Stimulated activated CD8-positive, alpha-beta memory T cell treated with anti-CD3 and anti-CD28 coated beads, Interleukin-7, amount 100 ng/mL, for 4 hours (primary cell): ENCODE measurements at places on chromosomes 3 and 15.
A peak's percentile ranks its signal among the peaks of the same experiment; 100 is the strongest.

- DNase-seq: no peak
Observed at GRCh38 chr15:68536331-68537095, 42.3 kb upstream of the CORO2B start.

DNA sequence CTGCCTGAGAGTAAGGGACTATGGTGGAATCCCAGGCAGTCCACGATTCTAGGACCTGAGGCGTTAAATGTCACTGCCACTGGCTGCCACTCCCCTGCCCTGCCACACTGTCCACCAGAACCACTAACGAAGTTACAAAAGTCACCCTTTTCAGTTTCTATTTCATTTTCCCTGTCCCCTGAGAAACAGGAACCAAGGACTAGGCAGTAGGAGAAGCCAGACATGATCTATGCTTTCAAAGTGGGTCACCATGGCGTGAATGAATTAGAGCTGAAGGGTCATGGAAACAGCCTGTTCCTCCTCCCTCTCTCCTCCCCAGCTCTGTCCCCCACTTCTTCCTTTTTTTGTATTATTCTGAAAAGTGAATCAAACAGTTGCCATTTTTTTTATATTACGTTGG lies 9.1 kb upstream of the ADPRH start:
- DNase-seq: no peak

GRCh38 chr3:45582430-45582829 lies 12.1 kb upstream of the LIMD1 start:
- no peak for DNase-seq

GRCh38 chr3:34024447-34025240 lies 226.2 kb downstream of the PDCD6IP start:
- no peak for DNase-seq

GRCh38 chr3:162704238-162704637 lies 1207.6 kb downstream of the OTOL1 start:
- DNase-seq: no peak

- no peak for DNase-seq
Observed at GRCh38 chr3:144777906-144778305, 806.3 kb downstream of the DIPK2A start.

DNA sequence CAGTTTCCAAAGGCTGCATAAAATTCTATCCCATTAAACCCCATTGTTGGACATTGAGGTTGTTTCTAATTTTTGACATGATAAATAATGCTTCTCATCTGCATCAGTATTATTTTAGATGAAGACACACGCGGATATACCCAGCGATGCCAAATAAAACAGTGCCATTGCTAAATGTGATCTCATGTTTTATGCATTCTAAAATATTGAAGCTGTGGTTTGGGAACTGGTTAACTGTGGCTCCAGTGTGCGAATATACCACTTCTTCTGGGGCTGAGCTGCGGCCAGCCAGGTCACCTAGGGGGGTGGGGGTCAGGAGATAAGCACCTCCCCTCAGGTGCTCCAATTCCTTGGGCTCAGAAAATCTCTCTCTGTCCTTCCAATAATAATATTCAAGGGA lies 230.0 kb downstream of the ADAMTS9 start:
- DNase-seq: no peak

- DNase-seq: no peak
Observed at GRCh38 chr15:77580996-77581682, 51.6 kb downstream of the LINGO1 start.

- no peak for DNase-seq
Observed at GRCh38 chr3:119351581-119351980, 57.4 kb downstream of the ARHGAP31 start.

- no peak for DNase-seq
Observed at GRCh38 chr3:172014145-172014544, 25.2 kb upstream of the FNDC3B start.

DNA sequence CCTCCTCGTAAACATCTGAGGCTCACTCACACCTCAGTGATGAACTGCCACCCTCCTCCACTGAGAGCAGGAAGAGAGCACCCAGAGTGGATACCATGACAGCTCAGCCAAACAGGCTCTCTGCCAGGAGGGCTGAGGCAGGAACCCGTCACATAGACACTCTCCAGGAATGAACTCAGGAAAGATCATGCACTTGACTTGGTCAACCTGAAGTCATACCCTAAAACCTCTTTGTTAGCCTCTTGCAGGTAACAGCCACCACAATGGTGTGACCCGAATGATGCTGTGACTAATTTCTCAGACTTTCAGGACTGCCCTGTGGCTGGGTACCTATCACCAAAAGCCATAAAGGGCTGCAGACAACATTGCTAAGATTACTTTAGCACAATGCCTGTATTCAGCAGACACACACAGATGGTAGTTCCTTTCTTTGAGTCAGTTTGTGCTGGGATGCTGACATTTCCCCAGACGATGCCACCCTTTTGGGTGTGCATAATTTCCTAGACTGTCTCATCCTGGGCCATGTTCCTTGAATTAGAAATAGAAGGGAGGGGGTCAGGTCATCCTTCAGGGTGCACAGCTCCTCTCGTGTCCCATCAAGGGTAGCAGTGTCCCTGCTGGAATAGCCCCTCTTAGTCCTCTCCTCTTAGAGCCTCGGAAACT lies 30.3 kb downstream of the CX3CR1 start:
- no peak for DNase-seq

DNA sequence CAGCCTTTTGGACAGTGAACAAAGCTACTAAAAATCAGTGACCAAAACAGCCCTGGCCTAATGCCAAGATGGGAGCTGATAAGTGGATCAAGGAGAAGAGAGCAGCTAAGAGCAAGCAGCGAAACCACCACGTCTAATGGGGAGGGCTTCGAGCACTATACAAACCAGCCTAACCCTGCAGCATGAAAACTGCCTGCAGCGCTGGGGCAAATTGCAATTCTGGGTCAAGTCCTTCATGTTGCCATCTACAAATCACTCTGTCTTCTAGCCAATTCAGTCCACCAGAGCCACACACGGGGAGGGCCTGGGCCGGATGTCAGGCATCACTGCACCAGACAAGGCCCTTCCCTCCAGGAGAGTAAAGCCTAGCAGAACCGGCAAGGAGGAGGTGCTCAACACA lies 30.5 kb upstream of the SPATA12 start:
- DNase-seq: no peak

DNA sequence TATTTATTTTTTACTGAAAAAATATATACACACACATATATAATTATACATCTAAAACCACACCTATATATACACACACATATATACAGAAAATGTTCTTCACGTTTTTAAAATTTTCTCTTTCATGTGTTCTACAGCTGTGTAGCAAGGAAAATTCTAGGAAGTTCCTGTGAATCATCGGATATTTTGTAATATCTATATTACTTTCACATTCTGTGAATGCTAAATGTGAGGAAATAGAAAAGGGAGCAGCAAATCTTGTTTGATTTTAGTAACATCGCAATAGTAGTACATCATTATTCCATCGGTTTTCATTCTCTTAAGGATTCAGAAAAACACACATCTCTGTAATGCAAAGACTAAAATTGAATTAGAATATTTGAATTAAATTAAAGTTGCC lies 836.8 kb upstream of the NECTIN3 start:
- DNase-seq: no peak

DNA sequence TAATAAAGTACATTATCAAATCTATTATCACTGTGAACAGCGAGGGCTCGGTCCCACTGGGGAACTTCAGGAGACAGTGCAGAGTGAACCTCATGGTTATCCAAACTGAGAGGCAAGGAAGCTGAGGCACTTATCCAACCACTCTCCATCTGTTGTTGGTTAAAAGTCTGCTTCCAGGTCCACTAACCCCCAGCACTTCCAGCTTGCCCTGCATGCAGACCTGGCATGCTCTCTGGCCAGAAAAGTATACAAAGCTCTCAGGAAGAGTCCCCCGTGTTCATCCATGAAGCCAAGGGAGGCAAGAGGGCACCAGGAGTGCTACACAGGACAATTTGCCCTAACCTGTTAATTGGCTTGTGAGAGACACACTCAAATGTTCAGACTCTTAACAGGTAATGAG lies 36.0 kb downstream of the FBN1 start:
- no peak for DNase-seq

- DNase-seq: no peak
Observed at GRCh38 chr15:97520689-97521088, 439.8 kb upstream of the ARRDC4 start.

- DNase-seq: no peak
Observed at GRCh38 chr3:61172684-61173083, 78.6 kb downstream of the FHIT start.

DNA sequence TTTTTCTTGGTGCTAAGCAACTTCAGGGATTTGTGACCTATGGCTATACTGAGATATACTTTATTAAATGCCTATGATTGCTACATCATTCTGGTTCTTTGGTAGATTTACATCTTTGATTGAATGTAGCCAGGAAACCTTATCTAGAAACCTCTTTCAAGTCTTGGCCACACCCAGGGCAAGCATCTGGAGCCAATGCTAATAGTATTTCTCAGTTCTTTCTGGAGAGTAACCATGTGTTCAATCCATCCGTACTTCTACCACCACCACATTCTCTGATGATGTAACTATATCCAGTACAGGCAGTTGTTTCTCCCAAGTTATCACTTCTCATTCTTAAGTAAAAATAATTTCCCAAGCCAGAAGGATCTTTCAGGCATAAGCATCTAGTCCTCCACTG lies 69.0 kb downstream of the NME9 start:
- DNase-seq: no peak

DNA sequence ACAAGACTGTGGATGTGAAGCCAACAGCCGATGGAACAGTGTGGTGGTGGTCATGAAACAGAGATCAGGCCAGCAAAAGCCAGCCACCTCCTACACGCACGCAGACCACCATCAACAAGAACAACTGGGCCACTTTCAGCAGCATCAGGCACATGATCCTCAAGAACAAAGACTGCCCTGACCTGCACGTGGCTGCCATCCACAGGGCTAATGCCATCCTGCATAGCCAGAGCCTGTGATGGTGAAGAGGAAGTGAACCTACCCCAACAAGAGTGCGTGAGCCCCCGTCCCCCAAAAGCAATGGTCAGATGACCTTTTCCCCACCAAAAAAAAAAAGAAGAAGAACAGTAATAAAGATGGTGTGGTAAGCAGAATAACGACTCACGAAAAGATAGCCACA lies 62.6 kb downstream of the AQP9 start:
- no peak for DNase-seq

DNA sequence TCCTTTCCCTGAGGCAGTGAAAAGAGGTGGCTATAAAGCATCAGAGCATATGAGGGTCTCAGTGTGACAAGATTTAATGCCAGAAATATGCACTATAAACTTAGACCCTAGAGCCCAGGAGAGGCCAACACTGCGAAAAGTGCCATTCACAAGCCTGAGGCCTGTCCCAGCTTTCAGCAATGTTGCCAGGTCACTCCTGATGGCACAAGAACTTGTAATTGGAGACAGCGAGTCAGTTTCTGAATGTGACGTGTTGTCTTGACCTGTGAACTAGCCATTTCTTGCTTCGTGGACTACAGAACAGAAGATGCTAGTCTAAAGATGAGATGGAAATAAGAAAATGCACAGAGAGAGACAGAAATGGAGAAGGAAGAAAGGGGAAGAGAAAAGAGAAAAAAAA lies 87.9 kb downstream of the WDR72 start:
- no peak for DNase-seq

DNA sequence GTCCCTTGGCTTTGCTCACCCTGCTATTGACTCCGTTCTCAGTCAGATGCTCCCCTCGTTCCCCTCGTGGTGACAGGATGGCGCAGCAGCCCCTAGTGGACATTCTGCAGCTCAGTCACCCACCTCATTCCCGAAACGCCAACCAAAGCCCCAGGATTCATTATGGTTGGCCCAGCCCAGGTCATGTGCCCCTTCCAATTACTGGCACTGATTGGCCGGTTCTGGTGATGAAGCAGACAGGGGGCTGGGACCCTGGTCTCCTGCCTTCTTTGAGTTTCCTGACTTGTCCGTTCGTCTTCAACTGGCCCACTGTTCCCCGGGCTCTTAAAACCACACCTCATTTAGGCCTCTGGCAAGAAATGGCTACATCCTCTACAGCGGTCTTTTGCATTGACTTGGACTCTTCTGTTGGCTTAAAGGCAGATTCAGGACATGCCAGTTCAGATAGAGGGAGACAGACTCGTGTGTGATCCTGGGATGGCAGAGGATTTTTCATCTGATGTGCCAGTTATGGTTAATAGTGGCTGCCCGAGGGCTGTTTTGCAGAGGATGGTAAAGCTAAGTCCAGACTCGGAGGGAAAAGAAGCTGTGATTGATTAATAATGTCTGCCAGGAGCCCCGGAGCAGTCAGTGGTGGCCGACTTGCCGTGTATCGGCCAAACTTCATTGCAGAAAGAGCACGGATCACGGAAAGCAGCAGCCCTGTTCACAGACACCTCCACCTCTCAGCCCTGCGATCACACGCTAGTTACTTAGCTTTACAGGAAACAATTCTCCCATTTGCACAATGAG lies 37.8 kb downstream of the LSM3 start:
- peak; percentile 43 for DNase-seq

DNA sequence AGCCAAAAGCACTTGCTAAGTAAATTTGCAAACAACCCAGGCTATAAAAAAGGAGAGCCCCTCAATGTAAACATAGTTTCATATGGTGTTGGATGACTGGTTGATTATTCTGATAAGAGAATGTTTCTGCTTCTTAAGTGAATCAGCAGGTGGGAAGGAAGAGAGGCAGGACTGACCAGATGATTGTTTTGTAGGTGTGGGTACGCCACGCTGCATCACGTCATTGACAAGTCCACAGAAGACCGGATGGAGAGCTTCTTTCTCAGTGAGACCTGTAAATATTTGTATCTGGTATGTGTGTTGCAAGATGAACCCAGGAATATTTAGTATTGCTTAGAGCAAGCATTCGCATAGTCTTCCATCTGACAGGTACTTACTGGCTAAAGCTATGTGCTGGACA lies 23.4 kb downstream of the EDEM1 start:
- no peak for DNase-seq

DNA sequence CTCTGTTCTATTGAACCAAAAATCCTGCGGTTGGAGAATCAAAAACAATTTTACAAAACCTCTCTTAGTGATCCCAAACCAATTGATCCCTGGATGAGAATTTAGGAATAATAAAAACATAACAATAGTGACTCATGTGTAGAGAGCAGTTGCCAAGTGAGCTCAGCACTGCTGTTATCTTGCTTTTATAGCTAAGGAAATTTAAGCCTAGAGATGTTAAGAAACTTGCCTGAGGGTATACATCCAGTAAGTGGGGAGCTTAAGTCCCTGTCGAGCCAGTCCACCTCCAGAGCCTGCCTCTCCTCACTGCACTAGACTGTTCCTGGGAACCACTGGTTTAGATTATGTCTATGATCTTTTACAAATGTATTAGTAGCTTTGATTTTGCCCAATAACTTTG lies 358.4 kb upstream of the LMCD1 start:
- DNase-seq: no peak

GRCh38 chr15:69535101-69535638 lies 82.6 kb downstream of the RPLP1 start:
- no peak for DNase-seq

GRCh38 chr15:81948222-81948621 lies 97.6 kb downstream of the MEX3B start:
- no peak for DNase-seq

- no peak for DNase-seq
Observed at GRCh38 chr3:112346491-112347122, 13.7 kb downstream of the CD200 start.

GRCh38 chr3:24426896-24427295 lies 67.8 kb downstream of the THRB start:
- no peak for DNase-seq
